M059J (cell line): ENCODE measurements at places on chromosomes 1 and 21. TPM values are rescaled to one million over a fixed set of nuclear protein-coding genes. Genes with fewer than 3 reads are reported as not detected.

SPATA45 gene
- 1.8 TPM in 1 of 2 replicates, not detected in the other for total RNA-seq

CFAP141 gene
- not detected in 2 replicates for total RNA-seq

USH2A gene
- total RNA-seq: not detected in 2 replicates

HSPA13 gene
- 84.8 and 107 TPM in 2 replicates for total RNA-seq

OTUD7B gene
- total RNA-seq: 8.2 and 17.1 TPM in 2 replicates

CHI3L1 gene
- not detected in 2 replicates for total RNA-seq

CYP4X1 gene
- not detected in 2 replicates for total RNA-seq
